ENCODE measurements at places on chromosomes 7 and 10. TPM values are rescaled to one million over a fixed set of nuclear protein-coding genes. Genes with fewer than 3 reads are reported as not detected.

COPG2 gene
- total RNA-seq, result 20.2 TPM

ADIRF gene
- total RNA-seq, result 55.1 TPM

MUC3A gene
- 1.0 TPM for total RNA-seq

AKR1C4 gene
- total RNA-seq, result not detected

MARCHF5 gene
- 26.5 TPM for total RNA-seq

HSPA14 gene
- 8.9 TPM for total RNA-seq

DNA sequence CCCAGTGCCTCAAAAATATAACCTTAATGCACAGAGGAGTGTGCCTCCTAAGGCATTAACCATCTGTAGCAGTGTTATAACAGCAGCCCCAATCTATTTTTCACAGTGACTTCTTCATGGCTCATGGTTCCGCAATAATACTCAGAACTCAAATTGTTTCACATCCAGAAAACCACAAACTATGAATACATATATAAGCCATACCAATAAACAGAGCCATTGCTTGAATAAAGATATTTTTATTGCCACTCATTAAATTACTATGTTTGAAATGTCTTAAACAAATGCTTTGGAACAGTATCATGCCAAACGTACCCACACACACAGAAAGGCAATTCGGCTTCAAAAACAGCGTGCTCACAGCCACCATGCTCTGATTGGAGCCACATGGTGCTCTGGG lies 629.3 kb upstream of the NRP1 start:
- no peaks in the 10 kb centered on the region for H3K36me3 ChIP-seq
- no peaks in the 10 kb centered on the region for H3K27me3 ChIP-seq
- DNase-seq, result no peak
- no peak overlapping the region for H3K27ac ChIP-seq

GRCh38 chr7:103912891-103913605 lies 76.4 kb downstream of the RELN start:
- no peak overlapping the region for H3K27ac ChIP-seq
- H3K36me3 ChIP-seq, result no peaks in the 10 kb centered on the region

DNA sequence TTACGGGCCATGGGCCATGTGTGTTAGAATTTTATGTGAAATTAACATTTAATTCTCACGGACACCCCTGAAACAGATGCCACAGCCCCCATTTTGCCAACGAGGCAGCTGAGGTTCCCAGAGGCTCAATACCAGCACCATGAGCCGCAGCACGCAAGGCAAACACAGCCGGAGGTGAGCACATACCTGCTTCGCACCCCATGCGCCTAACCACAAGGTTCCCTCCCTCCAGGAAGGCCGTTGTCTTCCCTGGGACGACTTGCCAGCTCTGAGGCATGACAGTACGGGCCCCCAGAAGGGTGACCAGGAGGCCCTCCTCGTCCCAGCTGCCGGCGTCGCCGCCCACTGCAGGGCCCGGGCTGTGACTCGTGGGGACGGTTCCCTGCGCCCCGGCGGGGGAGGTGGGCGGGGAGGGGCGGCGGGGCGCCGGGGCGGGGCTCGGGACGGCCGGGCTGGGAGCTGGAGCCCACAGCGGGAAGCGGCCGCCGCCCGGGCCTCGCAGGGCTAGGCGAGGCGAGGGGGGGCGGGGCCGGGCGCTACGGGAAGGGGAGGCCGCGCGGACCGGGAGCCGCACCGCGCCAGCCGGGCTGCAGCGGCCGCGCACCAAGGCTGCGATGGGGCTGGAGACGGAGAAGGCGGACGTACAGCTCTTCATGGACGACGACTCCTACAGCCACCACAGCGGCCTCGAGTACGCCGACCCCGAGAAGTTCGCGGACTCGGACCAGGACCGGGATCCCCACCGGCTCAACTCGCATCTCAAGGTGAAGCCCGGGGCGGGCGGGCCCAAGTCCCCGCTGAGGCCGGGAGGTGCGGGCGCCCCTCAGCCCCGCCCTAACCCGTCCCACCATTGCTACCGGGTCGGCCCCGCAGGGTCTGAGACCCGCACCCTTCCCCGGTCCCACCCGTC lies at the start of gene CAV2:
TSS of gene CAV2 (plus strand) at position 571 of the 910 bp plus-strand sequence. CDS start at position 615, 44 bp downstream.
- H3K36me3 ChIP-seq, result no peaks in the 10 kb centered on the region
- H3K27me3 ChIP-seq, result no peaks in the 10 kb centered on the region
- H3K27ac ChIP-seq, result peak within 1 kb of the TSS; percentile 100
- DNase-seq, result peak; percentile 82

DNA sequence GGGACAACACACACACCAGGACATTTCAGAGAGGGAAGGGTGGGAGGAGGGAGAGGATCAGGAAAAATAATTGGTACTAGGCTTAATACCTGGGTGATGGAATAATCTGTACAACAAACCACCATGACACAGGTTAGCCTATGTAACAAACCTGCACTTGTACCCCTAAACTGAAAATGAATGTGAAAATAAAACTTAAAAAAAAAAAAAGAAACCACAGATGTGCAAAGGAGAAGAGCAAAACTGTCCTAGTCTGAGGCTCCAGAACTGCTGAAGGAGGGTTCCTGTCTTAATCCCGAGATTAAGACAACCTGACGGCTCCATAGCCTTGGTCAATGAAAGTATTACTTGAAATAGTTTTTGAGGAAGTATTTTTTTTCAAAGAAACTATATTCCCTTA lies 423.0 kb downstream of the NEBL start:
- no peaks in the 10 kb centered on the region for H3K27me3 ChIP-seq
- no peak overlapping the region for H3K4me3 ChIP-seq
- H3K4me1 ChIP-seq, result no peaks in the 10 kb centered on the region

GRCh38 chr7:55245271-55245723 lies 119.8 kb upstream of the LANCL2 start:
- no peaks in the 10 kb centered on the region for H3K4me1 ChIP-seq
- no peak overlapping the region for H3K27ac ChIP-seq
- no peak overlapping the region for H3K4me3 ChIP-seq
- no peaks in the 10 kb centered on the region for H3K27me3 ChIP-seq

- peaks cover 5% of the 10 kb centered on the region for H3K4me1 ChIP-seq
- no peak for DNase-seq
- no peak overlapping the region for H3K4me3 ChIP-seq
- H3K27ac ChIP-seq, result no peak overlapping the region
Measured at GRCh38 chr10:124799211-124799610, 2.4 kb upstream of the ABRAXAS2 start.

- peaks cover 7% of the 10 kb centered on the region for H3K27me3 ChIP-seq
- H3K4me3 ChIP-seq, result no peak overlapping the region
- no peaks in the 10 kb centered on the region for H3K36me3 ChIP-seq
- no peak for DNase-seq
Measured at GRCh38 chr10:77313066-77313750, 324.4 kb downstream of the KCNMA1 start.

DNA sequence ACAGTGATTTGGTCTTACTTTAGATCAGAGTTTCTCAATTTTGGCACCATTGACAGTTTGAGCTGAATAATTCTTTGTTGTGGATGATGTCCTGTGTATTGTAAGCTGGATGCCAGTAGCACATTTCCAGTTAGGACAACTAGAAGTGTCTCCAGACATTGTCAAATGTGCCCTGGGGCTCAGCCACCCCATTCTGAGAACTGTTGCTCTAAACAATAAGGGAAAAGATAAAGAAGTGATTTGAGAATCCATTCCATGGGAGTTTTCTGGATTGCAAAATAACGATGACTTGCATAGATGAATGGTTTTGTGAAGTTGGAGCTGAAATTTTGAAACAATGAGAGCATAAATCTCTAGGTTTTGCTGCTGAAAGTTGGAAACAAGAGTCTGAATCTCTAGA lies 44.6 kb downstream of the NUP205 start:
- H3K36me3 ChIP-seq, result peaks cover 100% of the 10 kb centered on the region
- no peaks in the 10 kb centered on the region for H3K4me1 ChIP-seq
- no peak overlapping the region for H3K4me3 ChIP-seq
- DNase-seq, result no peak

DNA sequence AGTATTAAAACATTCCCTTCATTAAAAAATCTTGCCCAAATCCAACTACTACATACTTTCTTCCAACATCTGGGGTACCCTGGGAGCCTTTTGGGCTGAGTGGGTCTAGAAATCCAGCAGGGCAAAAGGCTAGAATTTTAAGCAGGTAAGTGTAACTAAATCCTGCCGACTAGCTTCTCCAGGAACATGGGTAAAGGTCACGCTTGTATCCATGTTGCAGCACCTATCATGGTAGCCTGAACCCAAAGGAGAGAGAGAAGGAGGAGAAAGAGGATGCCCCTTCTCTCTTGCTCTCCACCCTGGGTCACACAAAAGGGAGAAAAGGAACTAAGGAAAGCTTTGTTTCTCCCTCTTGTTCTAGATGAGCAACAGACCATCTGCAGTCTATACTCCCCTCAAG lies 53.3 kb downstream of the ZNF680 start:
- H3K4me3 ChIP-seq, result no peak overlapping the region
- no peak for DNase-seq
- H3K27ac ChIP-seq, result no peak overlapping the region
- no peaks in the 10 kb centered on the region for H3K27me3 ChIP-seq
- H3K4me1 ChIP-seq, result no peaks in the 10 kb centered on the region

- H3K27me3 ChIP-seq, result no peaks in the 10 kb centered on the region
- H3K36me3 ChIP-seq, result no peaks in the 10 kb centered on the region
- no peak for DNase-seq
- peaks cover 6% of the 10 kb centered on the region for H3K4me1 ChIP-seq
- H3K27ac ChIP-seq, result peak overlapping the region; percentile 51
- no peak overlapping the region for H3K4me3 ChIP-seq
Measured at GRCh38 chr10:29647478-29647877, 12.7 kb upstream of the SVIL start.

DNA sequence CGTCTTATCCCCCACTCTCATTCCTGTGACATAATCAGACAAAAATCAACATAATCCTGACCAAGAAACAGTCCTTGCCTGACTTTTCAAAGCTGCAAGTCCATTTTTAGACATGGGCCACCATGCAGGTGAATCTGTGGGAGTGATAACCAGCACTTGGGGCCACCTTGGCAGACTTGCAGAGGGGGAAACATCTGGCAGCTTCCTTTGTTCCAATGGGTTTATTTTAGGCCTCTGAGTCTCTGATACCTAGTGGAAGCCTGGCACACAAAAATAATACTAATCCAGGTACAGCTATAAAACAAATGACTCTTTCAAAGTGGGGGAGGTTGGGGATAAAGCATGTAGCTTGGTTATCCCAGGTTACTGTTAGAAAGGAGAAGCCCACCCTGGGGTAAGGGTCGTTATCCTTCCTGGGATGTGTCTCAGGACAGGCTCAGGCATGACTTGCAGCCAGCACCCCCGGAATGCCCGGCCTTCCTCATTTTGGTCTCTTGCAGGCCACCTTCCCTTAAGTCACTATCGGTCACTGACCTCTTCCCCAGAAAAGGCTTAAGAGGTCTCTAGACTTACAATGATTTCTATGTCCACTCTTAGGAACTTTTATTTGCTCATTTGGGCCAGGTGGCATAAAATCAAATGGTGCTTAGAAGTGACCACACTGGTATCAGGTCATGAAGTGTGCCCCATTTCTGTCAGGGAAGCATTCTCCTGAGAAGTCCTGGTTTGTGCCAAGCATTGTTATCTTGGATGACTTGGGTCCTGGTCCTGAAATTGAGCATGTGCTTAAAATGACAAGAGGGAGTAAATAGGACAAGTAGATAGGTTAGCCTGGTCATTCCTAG lies 37.6 kb downstream of the EEPD1 start:
- no peaks in the 10 kb centered on the region for H3K36me3 ChIP-seq
- no peak overlapping the region for H3K27ac ChIP-seq
- no peak overlapping the region for H3K4me3 ChIP-seq
- no peak for DNase-seq

- DNase-seq, result no peak
- no peak overlapping the region for H3K4me3 ChIP-seq
- H3K27me3 ChIP-seq, result no peaks in the 10 kb centered on the region
- H3K27ac ChIP-seq, result no peak overlapping the region
Measured at GRCh38 chr7:108135446-108136190, 5.5 kb upstream of the LAMB4 start.

GRCh38 chr7:37201003-37201875 lies 247.4 kb downstream of the ELMO1 start:
- H3K27me3 ChIP-seq, result no peaks in the 10 kb centered on the region
- DNase-seq, result peak; percentile 81
- H3K27ac ChIP-seq, result peak overlapping the region; percentile 52
- H3K4me3 ChIP-seq, result no peak overlapping the region
- H3K4me1 ChIP-seq, result peaks cover 33% of the 10 kb centered on the region

- H3K4me3 ChIP-seq, result no peak overlapping the region
- peaks cover 59% of the 10 kb centered on the region for H3K4me1 ChIP-seq
- no peaks in the 10 kb centered on the region for H3K36me3 ChIP-seq
- no peaks in the 10 kb centered on the region for H3K27me3 ChIP-seq
- no peak overlapping the region for H3K27ac ChIP-seq
Measured at GRCh38 chr10:71990706-71991269, 26.6 kb downstream of the CHST3 start.

- no peaks in the 10 kb centered on the region for H3K4me1 ChIP-seq
- DNase-seq, result no peak
- H3K36me3 ChIP-seq, result no peaks in the 10 kb centered on the region
- H3K4me3 ChIP-seq, result no peak overlapping the region
- H3K27ac ChIP-seq, result no peak overlapping the region
Measured at GRCh38 chr7:38881015-38881414, 28.0 kb downstream of the VPS41 start.

- H3K27ac ChIP-seq, result no peak overlapping the region
- no peaks in the 10 kb centered on the region for H3K27me3 ChIP-seq
Measured at GRCh38 chr7:137476937-137477336, 133.4 kb upstream of the PTN start.

- no peak overlapping the region for H3K27ac ChIP-seq
- DNase-seq, result no peak
- H3K36me3 ChIP-seq, result no peaks in the 10 kb centered on the region
- H3K4me3 ChIP-seq, result no peak overlapping the region
- H3K4me1 ChIP-seq, result peaks cover 4% of the 10 kb centered on the region
Measured at GRCh38 chr7:23100697-23101096, 4.9 kb upstream of the KLHL7 start.

DNA sequence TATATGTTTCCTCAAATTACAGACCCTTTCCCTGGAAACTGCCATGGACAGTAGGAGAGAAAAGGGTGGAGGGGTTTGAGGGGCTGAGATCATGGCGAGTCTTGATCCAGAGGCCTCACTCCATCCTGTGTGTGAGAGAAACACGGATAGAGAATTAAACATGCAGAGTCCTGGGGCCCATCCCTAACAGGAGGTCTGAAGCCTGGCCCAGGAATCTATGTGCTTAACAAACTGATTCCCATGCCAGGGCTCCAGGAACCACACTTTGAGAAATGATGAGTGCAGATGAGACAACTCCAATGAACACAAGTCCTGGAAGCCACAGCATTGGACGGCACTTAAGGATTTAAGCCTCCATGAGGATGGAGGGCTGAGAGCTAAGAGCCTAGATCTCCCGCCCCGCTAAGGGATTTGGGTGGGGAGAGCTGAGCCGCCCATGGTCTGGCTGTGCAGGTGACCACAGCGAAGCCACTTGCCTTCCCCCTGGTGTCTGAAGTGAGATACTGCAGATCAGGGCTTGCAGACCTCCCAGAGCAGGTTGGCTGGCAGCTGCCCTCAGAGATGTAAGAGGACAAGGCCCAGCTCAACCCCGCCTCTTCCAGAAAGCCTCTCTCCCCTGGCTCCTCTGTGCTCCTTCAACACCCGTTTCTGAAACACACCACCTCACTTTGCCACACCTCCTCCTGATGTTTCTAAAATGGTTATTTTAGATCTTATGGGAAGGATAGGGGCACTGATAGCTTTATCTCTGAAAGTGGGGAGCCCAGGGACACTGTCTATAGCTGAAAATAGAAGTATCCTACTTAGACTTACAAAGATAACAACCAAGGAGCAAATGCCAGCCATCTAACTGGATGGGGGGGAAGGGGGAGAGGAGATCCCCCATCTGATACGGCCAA lies 24.8 kb upstream of the EIF5AL1 start:
- no peaks in the 10 kb centered on the region for H3K36me3 ChIP-seq
- H3K4me1 ChIP-seq, result peaks cover 37% of the 10 kb centered on the region
- H3K4me3 ChIP-seq, result no peak overlapping the region
- peak overlapping the region; percentile 66 for H3K27ac ChIP-seq
